ENCODE measurements at places on chromosomes 12 and 14.

- peak; percentile 61 for DNase-seq
These were observed 22.1 kb downstream of the SERPINA1 start for GRCh38 chr14:94366146-94366915.

DNA sequence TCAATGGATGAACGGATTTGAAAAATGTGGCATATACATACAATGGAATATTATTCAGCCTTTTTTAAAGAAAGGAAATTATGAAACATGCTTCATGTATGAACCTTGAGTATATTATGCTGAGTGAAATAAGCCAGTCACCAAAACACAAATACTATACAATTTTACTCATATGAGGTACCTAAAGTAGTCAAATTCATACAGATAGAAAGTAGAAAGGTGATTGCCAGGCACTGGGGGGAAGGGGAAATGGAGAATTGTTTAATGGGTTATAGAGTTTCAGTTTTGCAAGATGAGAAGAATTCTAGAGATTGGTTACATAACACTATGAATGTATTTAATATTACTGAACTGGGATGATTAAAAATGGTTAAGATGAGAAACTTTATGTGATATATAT is 171.4 kb downstream of the TMTC3 start:
- no peak for DNase-seq

DNA sequence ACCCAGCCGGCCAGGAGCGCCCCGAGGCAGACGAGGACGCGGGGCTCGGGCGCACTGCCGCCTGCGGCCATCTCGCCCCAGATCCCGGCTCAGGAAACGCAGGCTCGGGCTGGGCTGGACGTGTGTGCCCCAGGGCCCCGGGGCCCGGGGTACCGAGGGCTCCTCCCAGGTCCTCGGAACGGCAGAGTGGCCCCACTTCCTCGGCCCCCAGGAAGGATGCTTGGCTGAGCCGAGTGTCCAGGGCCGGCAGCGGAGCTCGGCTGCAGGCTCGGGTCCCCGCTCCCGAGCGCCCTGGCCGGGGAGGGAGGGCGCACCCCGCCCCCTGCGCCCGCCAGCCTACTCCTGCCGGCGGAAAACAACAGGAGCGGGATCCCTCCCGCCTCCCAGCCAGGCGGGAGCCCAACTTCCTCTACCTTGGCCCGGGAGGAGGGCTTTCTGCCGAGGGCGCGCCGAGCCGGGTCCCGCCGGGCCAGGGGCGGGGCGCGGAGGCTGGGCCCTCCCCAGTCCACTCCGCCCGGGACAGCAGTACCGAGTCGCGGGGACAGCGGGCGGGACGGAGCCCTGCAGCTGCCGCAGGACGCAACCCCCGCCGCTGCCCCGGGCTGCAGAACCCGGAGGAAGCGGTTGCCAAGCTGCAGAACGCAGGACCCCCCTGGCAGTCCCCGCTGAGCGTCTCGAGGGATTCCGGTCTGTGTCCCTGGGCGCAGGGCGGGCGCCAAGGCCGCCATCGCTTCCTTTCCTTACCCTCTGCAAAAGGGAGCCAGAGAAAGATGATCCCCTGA is at the start of gene VSIG10:
TSS of gene VSIG10 (minus strand) at position 411 of the 782 bp plus-strand sequence. CDS start at position 71, 340 bp downstream.
- DNase-seq: peak; percentile 64

GRCh38 chr14:77301103-77301502 is 19.6 kb downstream of the POMT2 start:
- peak; percentile 83 for DNase-seq

GRCh38 chr12:58801986-58802385 is 118.3 kb downstream of the LRIG3 start:
- DNase-seq: no peak

- DNase-seq: peak; percentile 89
These were observed 126.5 kb upstream of the CCND2 start for GRCh38 chr12:4147031-4147481.

DNA sequence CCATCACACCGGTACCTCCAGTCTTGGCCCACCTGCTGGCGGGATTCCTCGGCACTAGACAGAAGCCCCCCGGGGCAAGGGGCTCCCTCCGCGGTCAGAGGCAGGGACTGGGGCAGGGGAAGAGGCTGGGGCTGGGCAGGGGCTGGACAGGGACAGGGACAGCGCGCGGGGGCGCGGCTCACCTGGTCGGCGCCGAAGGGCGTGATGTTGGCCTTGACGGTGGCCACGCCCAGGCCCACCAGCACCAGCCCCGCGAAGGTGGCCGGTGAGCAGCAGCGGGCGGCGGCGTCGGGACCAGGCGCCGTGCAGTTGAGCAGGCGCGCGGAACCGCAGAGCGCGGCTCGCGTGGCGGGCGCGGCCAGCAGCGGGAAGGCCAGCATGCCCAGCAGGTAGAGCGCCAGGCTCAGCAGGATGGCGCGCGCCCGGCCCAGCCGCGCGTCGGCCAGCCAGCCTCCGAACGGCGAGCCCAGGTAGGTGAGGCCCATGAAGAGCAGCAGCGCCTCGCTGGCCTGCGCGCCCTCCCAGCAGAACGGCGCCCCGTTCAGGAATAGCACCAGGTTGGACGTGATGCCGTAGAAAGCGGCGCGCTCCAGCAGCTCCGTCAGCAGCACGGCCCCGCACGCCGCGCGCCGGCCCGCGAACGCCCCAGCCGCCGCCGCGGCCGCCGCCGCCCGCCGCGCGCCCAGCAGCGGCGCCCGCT is 392 bp downstream of the SLC15A4 start:
- no peak for DNase-seq

GRCh38 chr12:38324912-38325311 is 8.3 kb downstream of the ALG10B start:
- DNase-seq: no peak

- DNase-seq: no peak
These were observed at the start of gene PPP1R1A for GRCh38 chr12:54588110-54588889. Gene PPP1R1A, minus strand, starts transcription at chr12:54588659. Its CDS starts 171 bp downstream, at chr12:54588488.

- DNase-seq: no peak
These were observed 28.3 kb downstream of the STON2 start for GRCh38 chr14:81371802-81372201.

DNA sequence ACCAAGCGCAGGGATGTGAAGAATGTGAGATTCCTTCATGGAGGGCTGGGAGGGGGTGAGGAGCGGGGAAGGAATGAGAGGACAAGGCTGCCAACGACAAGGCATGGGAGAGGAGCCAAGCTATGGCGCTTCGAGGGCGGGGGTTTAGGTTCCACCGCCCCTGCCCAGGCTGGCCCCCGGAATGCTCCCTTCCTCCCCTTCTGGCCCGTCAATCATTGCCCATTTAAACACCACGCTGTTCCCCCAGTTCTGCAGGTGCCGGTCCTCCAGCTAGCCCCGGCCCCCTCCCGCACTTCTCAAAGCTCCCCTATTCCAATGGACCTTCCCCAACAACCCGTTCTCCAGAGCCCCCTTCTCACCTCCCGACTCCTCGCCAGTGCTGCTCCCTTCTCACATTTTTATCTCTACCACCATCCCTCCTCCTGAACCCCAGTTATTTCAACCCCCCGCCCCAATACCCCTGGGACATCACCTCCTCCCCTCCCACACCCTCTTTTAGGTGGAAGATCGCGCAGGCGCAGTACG is 428 bp downstream of the RNF41 start:
- DNase-seq: no peak

DNA sequence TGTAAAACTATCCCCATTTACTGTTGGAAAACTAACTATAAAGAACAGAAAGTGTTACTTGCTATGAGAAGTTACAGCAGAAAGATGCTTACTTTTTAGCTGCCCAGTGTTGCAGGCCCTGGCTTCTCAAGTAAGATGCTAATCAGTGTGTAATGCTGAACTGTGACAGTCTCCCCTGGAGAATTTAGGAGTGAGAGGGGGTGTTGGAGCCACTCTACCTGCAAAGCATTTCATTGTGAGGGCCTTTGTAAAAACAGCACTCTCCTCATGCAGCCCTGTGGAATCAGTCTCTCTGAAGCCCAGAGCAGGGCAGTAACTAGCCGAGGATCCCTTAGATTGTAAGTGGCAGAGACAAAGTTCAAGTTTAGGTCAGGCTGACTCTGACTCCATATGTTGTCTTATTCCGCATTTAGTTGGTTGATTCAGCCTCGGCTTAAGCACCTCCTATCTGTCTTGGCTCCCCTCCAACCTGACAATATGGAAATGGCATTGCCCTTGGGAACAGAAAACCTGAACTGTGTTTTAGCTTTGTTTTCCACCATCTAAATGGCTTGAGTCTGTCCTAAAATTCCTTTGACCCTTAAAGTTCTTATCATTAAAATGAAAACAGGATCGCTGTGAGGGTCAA is 141.3 kb downstream of the PRKCH start:
- no peak for DNase-seq

- no peak for DNase-seq
These were observed 13.8 kb downstream of the STON2 start for GRCh38 chr14:81386290-81386745.

DNA sequence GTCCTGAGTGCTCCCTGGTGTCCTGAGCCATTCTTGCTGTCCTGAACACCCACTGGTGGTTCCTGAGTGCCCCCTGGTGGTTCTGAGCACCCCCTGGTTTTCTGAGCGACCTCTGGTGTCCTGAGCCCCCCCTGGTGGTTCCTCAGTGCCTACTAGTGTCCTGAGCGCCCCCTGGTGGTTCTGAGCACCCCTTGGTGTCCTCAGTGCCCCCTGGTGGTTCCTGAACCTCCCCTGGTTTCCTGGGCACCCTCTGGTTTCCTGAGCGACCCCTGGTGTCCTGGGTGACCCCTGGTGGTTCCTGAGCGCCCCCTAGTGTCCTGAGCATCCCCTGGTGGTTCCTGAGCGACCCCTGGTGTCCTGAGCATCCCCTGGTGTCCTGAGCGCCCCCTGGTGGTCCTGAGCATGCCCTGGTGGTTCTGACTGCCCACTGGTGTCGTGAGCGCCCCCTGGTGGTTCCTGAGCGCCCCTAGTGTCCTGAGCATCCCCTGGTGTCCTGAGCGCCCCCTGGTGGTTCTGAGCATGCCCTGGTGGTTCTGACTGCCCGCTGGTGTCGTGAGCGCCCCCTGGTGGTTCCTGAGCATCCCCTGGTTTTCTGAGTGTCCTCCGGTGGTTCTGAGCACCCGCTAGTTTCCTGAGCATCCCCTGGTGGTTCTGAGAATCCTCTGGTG is 473.1 kb downstream of the TMEM121 start:
- DNase-seq: peak; percentile 67

- peak; percentile 71 for DNase-seq
These were observed 10.3 kb upstream of the PGAM5 start for GRCh38 chr12:132700212-132700822.

DNA sequence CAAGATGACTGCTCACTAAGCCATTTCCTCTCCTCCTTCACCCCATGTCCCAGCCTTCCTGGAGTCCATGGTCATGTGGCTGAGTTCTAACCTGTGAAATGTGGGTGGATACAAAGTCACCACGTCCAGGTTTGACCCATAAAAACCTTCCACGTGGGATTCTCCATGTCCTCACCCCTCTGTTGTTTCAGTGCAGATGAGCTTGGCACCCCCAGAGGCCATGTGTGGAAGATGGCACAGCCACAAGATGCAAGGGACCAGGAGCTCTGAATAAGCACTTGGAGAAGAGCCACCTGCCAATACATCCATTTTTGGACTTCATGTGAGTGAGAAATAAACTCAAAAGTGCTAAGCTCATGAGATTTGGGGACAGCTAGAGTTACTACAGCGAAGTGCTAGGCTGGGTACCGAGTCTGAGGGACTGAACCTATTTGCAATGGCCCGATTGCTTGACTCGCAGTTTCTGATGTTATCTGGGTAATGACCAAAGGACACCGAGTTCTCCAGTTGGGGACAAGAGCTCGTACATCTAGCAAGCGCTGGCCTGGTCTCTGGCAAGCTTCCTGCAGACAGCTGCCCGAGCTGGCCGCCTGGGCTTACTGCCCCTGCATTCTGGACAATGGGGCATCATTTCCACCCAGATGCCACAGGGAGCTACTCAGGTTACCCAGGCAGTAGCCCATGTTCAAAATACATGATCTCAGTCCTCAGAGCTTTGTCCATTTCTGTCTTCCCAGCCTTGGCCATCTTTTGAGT is 7.7 kb upstream of the SLC24A4 start:
- no peak for DNase-seq

DNA sequence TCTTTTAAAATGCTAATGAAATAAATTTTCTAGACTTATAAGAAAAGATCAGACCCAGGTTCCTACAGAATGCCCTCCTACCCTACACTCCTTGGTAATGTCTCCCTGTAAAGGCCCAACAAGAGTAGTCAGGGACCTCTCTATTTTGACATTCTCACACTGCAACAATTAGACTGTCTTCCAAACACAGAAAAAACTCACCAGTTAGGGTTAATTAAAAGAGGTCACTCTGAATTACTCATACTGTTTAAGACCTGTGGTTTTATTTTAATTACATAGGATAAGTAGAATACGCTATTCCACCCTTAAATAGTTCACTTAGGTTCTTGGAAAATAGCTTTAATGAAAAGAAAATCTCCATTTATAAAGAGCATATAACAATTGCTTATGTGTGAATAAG is 142.4 kb downstream of the ITPR2 start:
- DNase-seq: no peak

DNA sequence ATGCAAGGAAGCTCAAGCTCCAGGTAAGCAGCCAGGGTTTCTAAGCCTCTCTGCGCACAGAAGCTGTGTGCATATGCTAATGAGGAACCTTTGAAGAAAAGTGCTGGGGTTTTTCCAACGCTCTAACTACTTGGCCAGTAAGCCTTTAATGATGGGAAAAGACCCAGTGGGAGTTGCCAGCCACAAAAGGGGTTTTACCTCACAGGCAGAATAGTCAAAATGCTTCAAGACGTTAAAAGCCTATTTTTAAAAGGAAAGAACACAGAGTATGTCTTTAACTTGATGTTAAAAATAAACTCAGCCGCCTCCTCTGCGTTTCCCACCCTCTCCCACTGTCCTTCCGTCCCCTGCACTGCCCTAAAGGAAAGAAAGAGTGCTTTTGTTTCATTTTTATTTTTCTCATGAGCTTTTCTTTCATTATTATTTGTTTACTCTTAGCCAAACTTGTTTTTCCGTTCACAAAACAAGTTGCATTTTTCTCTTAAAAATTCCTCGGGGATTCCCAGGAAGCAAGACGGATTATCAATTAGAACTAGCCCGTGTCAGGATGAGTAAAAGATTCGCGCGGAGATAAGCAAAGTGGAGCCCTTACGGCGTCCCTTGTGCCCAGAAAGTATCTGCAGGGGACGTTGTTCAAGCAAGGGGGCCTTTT is 209.8 kb upstream of the NUDT4 start:
- DNase-seq: peak; percentile 50

DNA sequence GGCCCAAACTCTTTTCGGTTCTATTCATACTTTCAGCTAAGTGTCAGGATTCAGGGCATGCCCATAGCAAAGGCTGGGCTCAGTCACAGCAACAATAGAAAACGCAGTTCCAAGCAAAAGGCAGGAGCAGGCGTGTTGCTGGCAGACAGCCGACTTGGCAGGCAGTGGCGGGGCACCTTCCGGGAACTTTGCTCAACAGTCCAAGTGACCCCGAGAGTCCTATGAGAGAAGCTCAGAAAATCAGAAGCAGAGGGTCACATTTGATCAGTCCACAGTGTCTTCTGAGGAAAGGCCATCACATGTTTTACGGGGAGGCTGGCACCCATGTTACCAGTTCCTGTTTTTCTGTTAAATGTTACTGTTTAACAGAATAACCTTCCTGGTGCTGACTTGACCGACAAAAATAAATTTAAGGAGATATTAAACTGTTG is 115.0 kb downstream of the DACT1 start:
- DNase-seq: peak; percentile 86

DNA sequence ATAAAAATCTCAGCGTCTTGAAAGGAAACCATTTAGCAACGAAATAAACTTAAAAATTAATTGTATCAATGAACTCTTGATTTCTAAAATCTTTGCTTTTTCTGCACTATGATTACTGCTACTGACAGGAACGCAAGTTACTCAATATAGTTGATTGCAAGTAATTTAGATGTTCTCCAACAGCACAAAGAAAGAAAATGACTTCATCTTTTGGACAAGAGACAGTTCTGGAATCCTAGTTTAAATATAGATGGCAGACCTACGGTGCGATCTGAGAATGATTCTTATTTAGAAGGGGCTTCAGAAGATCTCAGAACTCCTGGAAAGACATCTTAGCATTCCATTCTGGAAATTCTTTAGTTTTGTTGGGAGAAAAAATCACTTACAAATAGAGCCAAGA is 1.4 kb upstream of the SUDS3 start:
- no peak for DNase-seq

Measured in inflammatory macrophage treated with lipopolysaccharide for 1 hour (primary cell).